ENCODE measurements at places on chromosomes 16 and 17.
A peak's percentile ranks its signal among the peaks of the same experiment; 100 is the strongest.

GRCh38 chr17:12734926-12735325, 54.4 kb upstream of the ARHGAP44 start:
- H3K36me3 ChIP-seq = no peaks in the 10 kb centered on the region
- no peaks in the 10 kb centered on the region for H3K27me3 ChIP-seq
- DNase-seq = no peak
- H3K4me3 ChIP-seq = no peak overlapping the region

DNA sequence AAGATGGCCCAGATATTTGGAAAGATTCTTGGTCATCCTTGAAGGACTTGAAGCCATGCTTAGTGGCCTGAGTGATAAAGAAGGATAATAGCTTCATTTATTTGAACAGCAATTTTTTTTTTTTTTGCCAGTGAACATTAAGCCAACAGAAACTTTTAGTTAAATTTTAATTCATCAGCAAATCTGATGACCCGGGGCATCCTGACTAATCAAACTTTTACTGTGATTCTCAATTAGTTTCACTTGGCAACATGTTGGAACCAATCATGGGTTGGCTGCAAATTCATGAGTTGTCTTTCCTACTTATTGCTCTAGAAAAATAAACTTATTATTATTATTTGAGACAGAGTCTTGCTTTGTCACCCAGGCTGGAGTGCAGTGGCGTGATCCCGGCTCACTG, 74.4 kb downstream of the SHISA9 start:
- H3K4me3 ChIP-seq = no peak overlapping the region
- H3K27me3 ChIP-seq = no peaks in the 10 kb centered on the region
- DNase-seq = no peak
- no peak overlapping the region for H3K27ac ChIP-seq

GRCh38 chr17:57289130-57289529, 32.8 kb downstream of the MSI2 start:
- H3K36me3 ChIP-seq = no peaks in the 10 kb centered on the region
- H3K27me3 ChIP-seq = no peaks in the 10 kb centered on the region
- no peak for DNase-seq
- no peak overlapping the region for H3K27ac ChIP-seq
- no peak overlapping the region for H3K4me3 ChIP-seq

- H3K4me3 ChIP-seq = no peak overlapping the region
- DNase-seq = peak; percentile 25
- H3K27ac ChIP-seq = peak overlapping the region; percentile 65
These were observed 8.2 kb downstream of the USP22 start for GRCh38 chr17:21034340-21035235.

DNA sequence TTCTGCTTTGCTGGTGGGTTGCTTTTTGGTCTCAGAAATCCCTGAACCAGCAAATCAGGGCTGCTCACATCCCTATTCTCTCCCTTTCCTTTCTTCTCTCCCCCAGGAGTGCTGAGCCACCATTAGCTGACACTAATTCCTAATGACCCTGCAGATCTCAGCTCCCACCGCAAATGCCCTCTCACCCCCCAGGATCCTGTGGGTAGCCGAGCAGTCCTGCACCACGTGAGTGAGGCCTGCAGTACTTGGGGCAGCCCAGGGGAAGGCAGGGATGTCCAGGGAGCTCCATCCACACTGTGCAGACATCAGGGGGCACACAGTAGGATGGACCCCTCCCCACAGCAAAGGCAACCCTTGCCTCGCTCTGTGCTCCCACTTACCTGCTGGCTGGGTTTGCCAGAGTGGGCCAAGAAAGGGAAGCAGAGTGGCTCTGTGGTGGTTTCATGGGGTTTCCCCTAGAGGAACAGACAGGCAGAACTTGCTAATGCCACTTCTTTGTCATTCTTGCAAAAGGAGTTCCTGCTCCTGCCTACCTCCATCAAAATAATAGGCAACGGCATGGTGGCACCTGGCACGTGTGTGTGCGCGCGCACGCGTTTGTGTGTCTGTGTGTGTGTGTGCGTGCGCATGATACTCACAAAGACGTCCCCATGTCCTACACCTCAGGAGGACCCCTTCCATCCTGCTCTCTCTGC, 135.6 kb downstream of the GAS7 start:
- H3K27ac ChIP-seq = peak overlapping the region; percentile 100
- H3K27me3 ChIP-seq = no peaks in the 10 kb centered on the region
- no peak overlapping the region for H3K4me3 ChIP-seq
- H3K4me1 ChIP-seq = peaks cover 63% of the 10 kb centered on the region
- no peaks in the 10 kb centered on the region for H3K36me3 ChIP-seq

GRCh38 chr16:72840631-72841381, 207.1 kb downstream of the ZFHX3 start:
- peak overlapping the region; percentile 49 for H3K27ac ChIP-seq
- peak; percentile 32 for DNase-seq
- H3K4me1 ChIP-seq = peaks cover 25% of the 10 kb centered on the region
- no peaks in the 10 kb centered on the region for H3K36me3 ChIP-seq
- H3K4me3 ChIP-seq = no peak overlapping the region
- no peaks in the 10 kb centered on the region for H3K27me3 ChIP-seq

DNA sequence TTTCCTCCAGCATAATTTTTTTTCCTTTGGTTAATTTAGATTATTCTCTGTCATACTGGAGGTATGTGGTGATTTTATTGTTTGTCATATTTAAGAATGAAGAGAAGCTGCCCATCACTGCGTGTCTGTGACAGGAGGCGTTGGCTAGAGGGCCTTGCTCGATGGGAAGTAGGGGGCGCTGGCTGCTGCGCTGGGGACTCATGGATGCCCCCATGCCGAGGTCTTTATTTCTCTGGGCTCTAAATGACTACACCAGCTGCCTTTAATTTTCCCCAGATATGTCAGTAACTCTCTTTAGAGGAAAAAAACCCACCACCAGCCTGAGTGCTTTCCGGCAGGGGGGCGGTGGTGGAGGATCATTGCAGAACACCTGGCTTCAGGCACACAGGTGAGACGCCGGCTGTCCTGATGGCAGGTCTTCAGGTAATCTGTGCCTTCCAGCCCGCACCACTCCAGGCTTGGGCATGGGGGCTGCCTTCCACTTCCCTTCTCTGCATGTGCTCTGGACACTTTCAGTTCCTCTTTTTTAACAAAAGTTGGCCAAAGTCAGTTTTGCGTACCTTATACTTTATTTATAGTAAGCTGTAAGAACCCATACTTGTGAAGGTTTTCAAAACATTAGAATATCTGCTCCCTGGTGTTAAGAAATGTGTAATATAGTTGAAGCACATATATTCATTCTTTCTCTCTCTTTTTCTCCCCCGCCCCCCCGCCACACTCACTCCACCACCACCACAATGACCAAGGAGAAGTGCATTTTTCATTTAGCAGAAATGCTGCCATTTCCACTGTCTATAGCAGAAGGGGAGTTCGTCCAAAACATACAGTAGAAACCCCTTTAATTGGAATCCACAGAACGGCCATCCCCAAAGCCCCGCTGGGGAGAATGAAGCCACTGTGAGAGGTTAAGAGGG, 192.7 kb downstream of the RPTOR start:
- H3K27me3 ChIP-seq = no peaks in the 10 kb centered on the region
- peaks cover 38% of the 10 kb centered on the region for H3K4me1 ChIP-seq
- peak; percentile 78 for DNase-seq
- H3K27ac ChIP-seq = peak overlapping the region; percentile 84

- no peak for DNase-seq
- no peaks in the 10 kb centered on the region for H3K27me3 ChIP-seq
- H3K27ac ChIP-seq = no peak overlapping the region
- no peak overlapping the region for H3K4me3 ChIP-seq
- peaks cover 17% of the 10 kb centered on the region for H3K36me3 ChIP-seq
These were observed 37.3 kb downstream of the SEC14L1 start for GRCh38 chr17:77178050-77178449.

DNA sequence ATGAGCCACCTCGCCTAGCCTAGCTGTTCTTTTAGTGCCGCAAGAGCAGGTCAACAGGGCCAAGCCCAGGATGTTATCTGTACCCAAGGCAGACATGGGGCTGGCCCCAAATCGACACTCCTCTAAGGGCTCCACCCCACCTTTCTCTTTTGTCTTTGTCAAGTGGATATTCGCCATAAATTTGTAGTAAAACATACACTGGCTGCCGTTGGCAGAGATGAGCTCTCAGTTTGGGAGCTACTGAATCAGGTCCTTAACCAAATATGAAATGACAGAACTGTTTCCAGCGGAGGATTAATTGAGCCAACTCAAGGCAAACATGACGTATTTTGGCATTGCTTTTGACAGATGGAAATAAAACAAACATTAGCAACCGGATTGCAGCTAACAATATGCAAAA, 556.9 kb upstream of the CDH5 start:
- H3K4me3 ChIP-seq = no peak overlapping the region
- no peaks in the 10 kb centered on the region for H3K27me3 ChIP-seq
- no peak for DNase-seq
- no peaks in the 10 kb centered on the region for H3K4me1 ChIP-seq
- H3K36me3 ChIP-seq = no peaks in the 10 kb centered on the region

DNA sequence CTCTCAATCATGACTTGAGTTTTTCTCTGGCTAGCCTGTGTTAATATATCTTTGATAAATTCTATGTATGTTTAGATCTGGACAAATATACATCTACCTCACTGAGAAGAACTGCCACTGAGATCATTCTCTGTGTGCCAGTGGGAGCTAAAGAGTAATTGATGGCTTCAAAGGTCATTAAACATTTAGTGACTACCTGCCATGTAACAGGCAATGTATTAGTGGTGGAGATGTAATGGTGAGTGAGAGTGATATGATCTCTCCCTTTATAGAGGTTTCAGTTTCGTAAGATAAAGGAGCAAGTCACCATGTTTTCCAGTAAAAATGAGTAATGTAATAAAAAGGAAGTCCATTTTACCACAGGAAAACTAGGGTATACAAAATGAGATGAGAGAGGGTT, 235.8 kb upstream of the CDH8 start:
- H3K27me3 ChIP-seq = no peaks in the 10 kb centered on the region
- DNase-seq = no peak
- H3K4me3 ChIP-seq = no peak overlapping the region
- H3K27ac ChIP-seq = no peak overlapping the region
- no peaks in the 10 kb centered on the region for H3K4me1 ChIP-seq

GRCh38 chr16:50274326-50275097, 8.2 kb downstream of the ADCY7 start:
- peak; percentile 37 for DNase-seq
- no peaks in the 10 kb centered on the region for H3K36me3 ChIP-seq
- peaks cover 95% of the 10 kb centered on the region for H3K4me1 ChIP-seq

GRCh38 chr16:5024632-5025031, 9.1 kb downstream of the NAGPA start:
- peaks cover 48% of the 10 kb centered on the region for H3K36me3 ChIP-seq
- no peak overlapping the region for H3K27ac ChIP-seq
- no peak overlapping the region for H3K4me3 ChIP-seq
- no peaks in the 10 kb centered on the region for H3K4me1 ChIP-seq

GRCh38 chr17:33664116-33664840, 371.2 kb upstream of the ASIC2 start:
- peaks cover 6% of the 10 kb centered on the region for H3K4me1 ChIP-seq
- no peaks in the 10 kb centered on the region for H3K27me3 ChIP-seq
- H3K36me3 ChIP-seq = no peaks in the 10 kb centered on the region

DNA sequence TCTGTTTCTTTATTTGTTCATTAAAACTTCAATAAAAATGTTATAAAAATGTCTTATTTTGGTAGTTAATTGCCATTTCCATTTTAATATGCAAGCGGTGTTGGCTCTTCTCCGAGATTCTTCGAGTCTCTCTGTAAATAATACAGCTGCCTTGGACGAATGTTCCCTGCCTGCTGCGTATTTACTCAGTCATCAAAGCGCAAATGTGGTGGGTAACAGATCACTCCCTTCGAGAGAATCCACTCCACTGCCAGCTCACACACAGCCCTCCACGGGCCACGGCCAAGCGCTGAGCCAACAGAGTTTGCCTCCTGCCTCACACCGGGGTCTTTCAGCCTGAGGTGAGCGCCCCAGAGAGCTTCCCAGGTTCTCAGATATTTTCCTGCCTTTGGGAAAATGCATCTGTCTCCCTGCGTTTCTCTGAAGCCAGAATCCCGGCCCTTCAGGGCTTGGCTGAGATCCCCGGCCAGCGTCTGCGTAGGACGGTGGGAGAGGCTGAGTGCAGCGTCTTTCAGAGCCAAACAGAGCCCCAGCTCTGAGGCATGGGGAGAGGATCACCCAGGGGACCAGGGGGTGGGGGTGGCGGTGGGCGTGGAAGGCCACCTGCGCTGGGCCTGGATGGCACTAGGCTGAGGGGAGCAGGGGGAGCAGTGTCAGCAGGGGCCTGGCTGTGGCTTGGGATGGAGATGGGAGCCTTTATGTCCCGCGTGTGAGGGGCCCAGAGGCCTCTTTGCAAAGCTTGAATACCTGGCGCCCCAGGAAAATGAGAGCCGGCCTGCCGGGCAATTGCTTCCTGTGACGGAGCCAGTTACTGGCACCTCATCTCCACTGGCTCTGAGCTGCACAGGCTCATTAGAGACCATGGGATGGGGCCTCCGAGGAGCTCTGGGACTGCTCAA, 248.7 kb downstream of the RBFOX3 start:
- no peak overlapping the region for H3K4me3 ChIP-seq
- no peaks in the 10 kb centered on the region for H3K36me3 ChIP-seq
- no peak overlapping the region for H3K27ac ChIP-seq
- H3K4me1 ChIP-seq = no peaks in the 10 kb centered on the region
- H3K27me3 ChIP-seq = no peaks in the 10 kb centered on the region
- DNase-seq = no peak

- H3K27me3 ChIP-seq = no peaks in the 10 kb centered on the region
- H3K27ac ChIP-seq = peak overlapping the region; percentile 64
- peaks cover 50% of the 10 kb centered on the region for H3K4me1 ChIP-seq
- H3K4me3 ChIP-seq = peak overlapping the region; percentile 24
These were observed 4.5 kb downstream of the RMI2 start for GRCh38 chr16:11349599-11350276.

DNA sequence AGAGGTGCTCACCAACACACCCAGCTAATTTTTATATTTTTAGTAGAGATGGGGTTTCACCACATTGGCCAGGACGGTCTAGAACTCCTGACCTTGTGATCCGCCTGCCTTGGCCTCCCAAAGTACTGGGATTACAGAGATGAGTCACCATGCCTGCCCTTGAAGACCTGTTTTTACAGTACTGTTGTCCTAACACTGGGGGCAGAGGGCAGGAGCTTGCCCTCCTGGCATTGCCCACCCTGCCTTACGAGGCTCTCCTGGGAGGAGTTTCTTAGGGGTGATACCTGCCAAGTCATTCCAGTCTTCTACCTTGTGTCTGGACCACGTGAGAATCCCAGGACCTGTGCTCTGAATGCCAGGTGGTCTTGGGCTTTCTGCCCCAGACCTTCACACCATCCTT, 2.7 kb downstream of the ASPSCR1 start:
- H3K4me3 ChIP-seq = no peak overlapping the region
- no peaks in the 10 kb centered on the region for H3K27me3 ChIP-seq
- H3K36me3 ChIP-seq = peaks cover 12% of the 10 kb centered on the region
- H3K4me1 ChIP-seq = peaks cover 29% of the 10 kb centered on the region

DNA sequence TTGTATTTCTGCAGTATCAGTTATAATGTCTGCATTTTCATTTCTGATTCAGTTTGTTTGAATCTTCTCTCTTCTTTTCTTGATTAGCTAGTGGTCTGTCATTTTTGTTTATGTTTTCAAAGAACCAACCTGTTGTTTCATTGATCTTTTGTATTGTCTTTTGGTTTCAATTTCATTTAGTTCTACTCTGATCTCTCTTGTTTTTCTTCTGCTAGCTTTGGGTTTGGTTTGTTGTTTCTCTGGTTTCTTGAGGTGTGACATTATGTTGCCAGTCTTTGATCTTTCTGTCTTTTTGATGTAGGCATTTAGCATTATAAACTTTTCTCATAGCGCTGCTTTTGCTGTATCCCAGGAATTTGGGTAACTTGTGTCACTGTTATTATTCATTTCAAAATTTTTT, 107.2 kb downstream of the PHKB start:
- H3K4me1 ChIP-seq = peaks cover 41% of the 10 kb centered on the region
- H3K36me3 ChIP-seq = no peaks in the 10 kb centered on the region
- DNase-seq = no peak
- no peak overlapping the region for H3K27ac ChIP-seq
- H3K27me3 ChIP-seq = no peaks in the 10 kb centered on the region
